ENCODE measurements at places on chromosomes 7 and 10.

GRCh38 chr10:89664203-89664602, 19.2 kb upstream of the PANK1 start:
- no peak for DNase-seq

GRCh38 chr7:7475601-7476000, 60.1 kb downstream of the COL28A1 start:
- no peak for DNase-seq

DNA sequence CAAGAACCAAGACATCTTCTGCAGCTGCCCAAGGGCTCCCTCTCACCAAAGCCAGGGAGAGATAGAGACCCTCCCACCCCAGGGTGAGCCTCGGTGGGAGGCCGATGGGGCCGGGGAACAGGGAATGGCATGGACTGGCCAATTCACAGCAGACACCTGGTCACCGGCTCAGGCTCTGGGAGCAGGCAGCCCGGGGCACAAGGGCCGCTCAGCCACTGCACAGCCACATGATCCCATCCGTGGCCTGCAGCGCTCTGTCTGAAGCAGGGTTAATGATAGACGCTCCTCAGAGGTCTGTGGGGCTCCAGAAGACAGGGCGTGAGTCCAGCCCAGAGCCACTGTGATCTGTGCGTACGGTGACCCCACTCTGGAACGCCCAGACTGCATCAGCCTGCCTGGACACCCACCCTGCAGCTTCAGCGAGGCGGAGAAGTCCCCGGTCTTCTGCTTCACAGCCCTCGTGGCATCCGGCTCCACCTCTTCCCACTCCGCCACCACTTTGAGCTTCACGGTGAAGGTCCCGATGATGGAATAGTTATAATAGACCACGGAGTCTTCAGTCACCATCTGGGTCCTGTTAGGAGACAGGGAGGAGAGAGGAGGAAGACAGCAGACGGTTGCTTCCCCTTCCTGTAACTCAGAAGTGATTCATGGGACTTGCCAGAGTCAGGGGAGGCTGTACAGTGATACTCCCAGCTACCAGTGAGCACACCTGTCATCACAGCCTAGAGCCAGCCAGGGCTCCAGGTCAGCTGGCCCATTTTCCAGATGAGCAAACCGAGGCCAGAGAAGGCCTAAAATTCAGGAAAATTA, 14.0 kb downstream of the TMEM130 start:
- no peak for DNase-seq

DNA sequence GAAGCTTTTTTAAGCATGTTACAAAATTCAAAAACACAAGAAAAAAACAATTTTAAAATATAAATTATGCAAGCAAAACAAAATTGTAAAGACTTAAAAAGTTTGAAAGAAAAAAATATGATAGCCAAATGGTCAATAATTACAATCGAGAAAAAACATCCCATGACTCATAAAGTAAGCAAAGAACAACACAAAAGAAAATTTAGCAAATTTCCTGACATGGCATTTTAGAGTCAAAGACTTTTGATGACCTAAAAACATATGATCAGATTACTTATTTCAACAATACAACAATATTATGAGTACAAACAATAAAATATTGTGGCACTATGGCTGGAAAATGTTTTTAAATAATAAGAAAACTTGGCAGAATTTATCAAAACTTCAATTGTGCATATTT, 312.1 kb upstream of the MEOX2 start:
- DNase-seq: no peak

GRCh38 chr10:63534723-63535122, 13.5 kb downstream of the REEP3 start:
- DNase-seq: no peak

DNA sequence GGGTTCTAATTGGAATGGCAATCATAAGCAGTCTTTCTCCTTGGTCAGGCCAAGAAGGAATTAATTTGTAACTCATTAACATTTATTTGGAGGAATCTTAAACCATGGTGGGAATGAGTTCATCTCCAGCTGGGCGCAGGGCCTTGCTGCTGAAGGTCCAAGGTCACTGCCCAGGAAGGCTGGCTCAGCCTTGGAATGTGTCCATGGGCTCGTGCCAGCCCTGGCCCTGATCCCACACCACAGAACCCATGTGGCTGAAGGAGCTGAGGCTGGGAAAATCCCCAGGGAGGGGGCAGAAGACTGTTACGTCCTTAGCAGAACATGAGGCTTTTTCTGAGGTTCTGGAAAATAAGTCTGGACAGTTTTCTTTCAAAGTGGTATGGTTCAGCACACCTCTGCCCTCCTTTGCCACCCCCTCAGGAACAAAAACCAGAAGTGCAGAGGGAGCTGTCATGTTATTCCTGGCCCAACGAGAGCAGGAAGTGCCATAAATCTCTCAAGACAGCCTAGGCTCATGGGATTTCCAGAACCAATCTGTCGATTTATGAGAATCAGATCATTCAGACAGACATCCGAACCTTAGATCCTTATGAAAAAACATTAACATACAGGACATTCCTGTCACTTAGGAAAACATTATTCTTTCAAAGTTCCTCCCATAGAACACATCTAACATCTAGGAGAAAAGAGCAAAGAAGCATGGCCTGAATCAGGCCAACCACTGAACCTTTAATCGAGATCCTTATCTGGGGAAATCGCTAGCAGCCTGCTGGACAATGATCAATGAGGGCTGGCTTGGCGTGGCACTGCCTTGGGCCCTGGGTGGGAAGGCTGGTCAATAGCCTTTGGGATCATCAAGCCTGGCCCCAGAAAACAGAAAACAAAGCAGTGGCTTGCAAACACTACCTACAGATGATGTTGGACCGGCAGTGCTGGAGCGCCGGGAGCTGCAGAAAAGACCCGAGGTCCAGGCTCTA, 134.3 kb downstream of the TAX1BP1 start:
- DNase-seq: no peak
